Lower leg skin (tissue), 4 donors: ENCODE measurements at places on chromosomes 16 and 17. TPM values are rescaled to one million over a fixed set of nuclear protein-coding genes. Genes with fewer than 3 reads are reported as not detected.

CHD9NB gene
- total RNA-seq = 9.3 TPM

PDXDC1 gene
- total RNA-seq = 55.4 TPM

TPSD1 gene
- total RNA-seq = 0.93 TPM

HLF gene
- total RNA-seq = 46.7 TPM

KRTAP9-4 gene
- 0.37 TPM for total RNA-seq

CNEP1R1 gene
- total RNA-seq = 10.3 TPM

GPR142 gene
- total RNA-seq = not detected

RGS11 gene
- 0.08 TPM for total RNA-seq

PIPOX gene
- 2.5 TPM for total RNA-seq

CFAP20 gene
- total RNA-seq = 46.6 TPM

ADORA2B gene
- total RNA-seq = 23.3 TPM

TANGO6 gene
- 8.6 TPM for total RNA-seq

RTN4RL1 gene
- 19.1 TPM for total RNA-seq

EVI2A gene
- 4.0 TPM for total RNA-seq

CCL4L2 gene
- total RNA-seq = 1.1 TPM

ACSM5 gene
- 1.5 TPM for total RNA-seq

C17orf50 gene
- not detected for total RNA-seq

STX4 gene
- total RNA-seq = 38.7 TPM

TMEM204 gene
- total RNA-seq = 13.7 TPM
